ENCODE measurements at places on chromosomes 16 and 17.

- DNase-seq = no peak
These were observed 4.4 kb upstream of the RASL10B start for GRCh38 chr17:35726953-35727460.

DNA sequence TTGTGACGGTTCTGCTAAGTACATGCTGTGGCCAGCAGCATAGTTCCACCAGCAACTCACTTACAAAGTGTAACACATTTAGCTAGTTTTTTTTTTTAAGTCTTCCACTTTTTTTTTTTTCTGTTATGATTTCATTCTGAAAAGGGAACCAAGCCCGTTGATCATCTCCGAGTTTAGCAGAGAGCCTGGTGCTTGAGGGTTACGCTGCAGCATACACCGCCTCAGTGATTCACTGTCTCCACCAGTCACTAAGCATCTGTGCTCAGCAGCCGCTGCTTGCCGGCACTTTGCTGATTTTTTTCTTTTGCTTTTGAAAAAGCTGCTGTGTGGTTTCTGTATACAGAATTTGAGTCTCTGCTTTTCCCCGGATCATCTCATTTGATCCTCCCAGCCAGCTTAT, 194.5 kb upstream of the CDH13 start:
- DNase-seq = no peak

GRCh38 chr17:65485388-65486299, 75.8 kb downstream of the AXIN2 start:
- no peak for DNase-seq

DNA sequence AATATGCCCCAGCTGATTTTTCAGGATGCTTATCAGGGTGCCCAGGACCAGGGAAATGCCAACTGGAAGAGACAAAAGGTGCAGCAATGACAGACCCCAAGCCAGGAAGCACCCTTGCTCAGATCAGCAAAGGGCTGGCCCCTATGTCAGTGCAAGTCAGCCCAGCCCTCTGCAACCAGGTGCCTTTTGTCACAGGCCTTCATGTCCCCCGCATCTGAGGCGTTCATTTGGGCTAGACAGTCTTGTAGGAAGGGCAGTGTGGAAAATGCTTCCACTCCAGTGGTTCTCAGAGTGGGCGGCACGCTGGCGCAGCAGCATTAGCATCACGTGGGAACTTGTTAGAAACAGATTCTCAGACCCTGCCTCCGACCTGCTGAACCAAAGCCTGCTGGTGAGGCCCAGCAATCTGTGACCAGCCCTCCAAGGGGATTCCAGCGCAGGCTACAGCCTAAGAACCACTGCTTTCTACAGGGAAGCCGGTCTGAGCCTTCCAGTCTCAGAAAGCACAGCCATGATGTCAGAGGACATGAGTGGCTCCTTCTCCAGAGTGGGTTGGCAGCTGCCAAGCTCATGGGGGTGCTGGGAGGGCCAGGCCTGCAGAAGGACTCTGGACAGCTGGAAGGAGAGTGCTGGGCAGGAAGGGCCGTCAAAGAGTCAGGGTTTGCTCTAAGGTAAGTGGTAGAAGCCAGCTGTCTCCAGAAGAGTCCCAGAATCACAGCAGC, 13.1 kb downstream of the SLC47A2 start:
- no peak for DNase-seq

- no peak for DNase-seq
These were observed 39.1 kb downstream of the CDRT15 start for GRCh38 chr17:14197586-14197985.

GRCh38 chr17:75316253-75316652, 27.0 kb upstream of the SLC25A19 start:
- no peak for DNase-seq

DNA sequence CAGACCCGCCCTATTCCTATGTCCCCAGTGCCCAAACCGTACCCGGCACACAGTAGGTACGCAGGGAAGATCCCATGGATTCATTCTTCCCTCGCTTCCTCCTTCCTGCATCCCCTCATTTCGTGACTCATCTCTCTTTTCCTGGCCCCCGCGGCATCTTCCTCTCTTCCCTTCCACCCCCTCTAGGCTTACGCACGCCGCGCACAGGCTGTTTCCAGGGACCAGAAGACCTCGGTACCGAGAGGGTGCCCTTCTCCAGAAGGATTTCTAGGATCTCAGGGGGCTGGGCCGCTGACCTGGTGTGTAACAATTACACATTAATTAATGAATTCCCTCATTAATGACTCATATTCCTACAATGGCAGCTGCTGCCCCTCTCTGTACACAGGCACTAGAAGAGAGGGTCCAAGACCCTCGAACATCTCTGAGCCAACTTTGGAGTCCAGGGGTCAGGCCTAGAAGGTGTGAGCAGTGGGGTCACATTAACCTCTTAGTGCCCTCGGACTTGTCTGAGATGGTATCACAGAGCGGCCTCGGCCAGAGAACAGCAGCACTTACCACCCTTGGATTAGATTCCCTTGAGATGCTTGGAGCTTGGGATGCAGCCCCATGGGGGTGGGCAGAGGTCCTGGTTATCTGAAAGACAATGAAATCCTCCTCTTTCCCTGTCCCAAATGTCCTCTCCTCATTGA, 16.8 kb upstream of the PLLP start:
- DNase-seq = no peak
